Stimulated activated CD4-positive, alpha-beta T cell treated with anti-CD3 and anti-CD28 coated beads, Interleukin-1b, Interleukin-23, amount 100 ng/mL, for 1 hour (primary cell): ENCODE measurements at places on chromosomes 16 and 17.

GRCh38 chr17:28370744-28371103 lies 617 bp upstream of the VTN start:
- DNase-seq = no peak

GRCh38 chr17:42683407-42684034 lies 1.2 kb downstream of the CNTNAP1 start:
- no peak for DNase-seq

DNA sequence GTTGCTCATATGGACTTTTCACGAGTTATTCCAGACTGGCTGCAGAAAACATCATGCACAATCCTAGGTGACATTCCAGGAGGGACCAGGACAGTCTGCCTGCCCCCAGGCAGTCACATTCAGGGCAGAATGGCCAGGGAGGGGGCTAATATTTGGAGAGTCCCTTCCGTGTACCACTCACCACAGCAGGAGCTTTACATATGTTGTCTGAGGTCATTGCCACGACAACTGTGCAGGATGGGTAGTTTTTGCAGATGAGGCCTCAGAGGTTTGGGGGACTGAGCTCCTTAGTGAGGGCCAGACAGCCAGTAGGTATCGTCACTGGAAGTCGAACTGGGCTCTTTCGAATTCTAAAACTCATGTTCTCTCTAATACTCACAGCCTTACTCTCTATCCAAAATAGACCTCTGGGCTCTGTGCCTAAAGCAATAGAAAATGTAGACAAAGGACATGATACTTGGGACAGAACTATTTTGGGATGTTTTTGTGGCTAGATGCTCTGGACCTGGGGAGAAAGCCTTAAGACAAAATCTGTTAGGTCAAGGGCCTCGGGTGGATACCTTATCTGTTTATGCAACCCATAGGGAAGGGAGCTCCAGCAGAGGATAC lies 338.5 kb downstream of the MAF start:
- no peak for DNase-seq

GRCh38 chr17:80072410-80072809 lies 29.0 kb upstream of the GAA start:
- no peak for DNase-seq

- DNase-seq = no peak
Measured at GRCh38 chr17:28953444-28954118, 2.3 kb upstream of the PHF12 start.

- peak; percentile 47 for DNase-seq
Measured at GRCh38 chr17:16363749-16364536, 10.7 kb upstream of the CENPV start.

GRCh38 chr16:79267781-79268180 lies 332.8 kb downstream of the MAF start:
- no peak for DNase-seq

DNA sequence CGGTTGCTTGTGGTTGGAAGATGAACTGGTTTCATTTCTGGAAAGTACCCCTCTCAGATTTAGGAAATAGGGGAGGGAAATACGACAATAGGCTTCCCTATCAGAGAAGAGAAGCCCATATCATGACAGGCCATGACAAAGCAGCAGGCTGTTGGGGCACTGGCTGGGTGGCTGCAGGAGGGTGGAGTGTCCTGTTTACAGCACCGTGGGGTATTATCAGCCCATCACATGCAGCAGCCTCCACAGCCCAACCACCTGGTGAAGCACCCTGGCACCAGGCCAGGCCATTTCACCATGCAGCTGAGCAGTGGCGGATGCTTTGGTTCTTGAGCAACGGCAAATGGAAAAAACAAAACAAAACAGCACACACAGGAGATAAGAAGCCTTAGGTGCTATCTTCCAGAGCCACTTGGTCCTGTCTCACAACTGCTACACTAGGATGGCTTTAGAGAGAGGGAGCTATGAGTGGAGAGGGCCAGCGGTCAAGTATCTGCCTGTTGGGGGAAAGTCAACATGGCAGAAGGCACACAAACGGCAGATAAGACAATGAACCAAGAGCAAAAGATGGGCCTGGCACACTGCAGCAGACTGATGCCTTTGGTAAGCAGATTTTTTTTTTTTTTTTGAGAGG lies 24.2 kb downstream of the FAM117A start:
- DNase-seq = peak; percentile 44

GRCh38 chr17:73847952-73848351 lies 203.7 kb upstream of the SDK2 start:
- no peak for DNase-seq

DNA sequence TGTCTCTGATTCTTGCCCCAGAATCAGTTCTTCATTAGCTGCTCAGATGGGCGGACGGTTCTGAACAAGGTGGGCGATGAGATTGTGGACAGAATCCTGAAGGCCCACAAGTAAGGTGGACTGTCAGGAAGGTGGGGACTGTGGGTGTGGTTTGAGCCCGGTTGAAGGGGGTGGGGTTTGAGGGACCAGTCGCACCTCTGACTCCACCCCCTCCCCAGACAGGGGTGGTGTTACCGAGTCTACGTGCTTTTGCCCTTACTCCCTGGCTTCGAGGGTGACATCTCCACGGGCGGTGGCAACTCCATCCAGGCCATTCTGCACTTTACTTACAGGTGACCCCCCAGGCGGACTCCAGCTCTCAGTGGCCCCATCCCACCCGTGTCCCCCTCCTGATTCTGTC lies 11.3 kb downstream of the PLD2 start:
- DNase-seq = no peak

GRCh38 chr17:82155606-82156005 lies 57.0 kb downstream of the CCDC57 start:
- no peak for DNase-seq

DNA sequence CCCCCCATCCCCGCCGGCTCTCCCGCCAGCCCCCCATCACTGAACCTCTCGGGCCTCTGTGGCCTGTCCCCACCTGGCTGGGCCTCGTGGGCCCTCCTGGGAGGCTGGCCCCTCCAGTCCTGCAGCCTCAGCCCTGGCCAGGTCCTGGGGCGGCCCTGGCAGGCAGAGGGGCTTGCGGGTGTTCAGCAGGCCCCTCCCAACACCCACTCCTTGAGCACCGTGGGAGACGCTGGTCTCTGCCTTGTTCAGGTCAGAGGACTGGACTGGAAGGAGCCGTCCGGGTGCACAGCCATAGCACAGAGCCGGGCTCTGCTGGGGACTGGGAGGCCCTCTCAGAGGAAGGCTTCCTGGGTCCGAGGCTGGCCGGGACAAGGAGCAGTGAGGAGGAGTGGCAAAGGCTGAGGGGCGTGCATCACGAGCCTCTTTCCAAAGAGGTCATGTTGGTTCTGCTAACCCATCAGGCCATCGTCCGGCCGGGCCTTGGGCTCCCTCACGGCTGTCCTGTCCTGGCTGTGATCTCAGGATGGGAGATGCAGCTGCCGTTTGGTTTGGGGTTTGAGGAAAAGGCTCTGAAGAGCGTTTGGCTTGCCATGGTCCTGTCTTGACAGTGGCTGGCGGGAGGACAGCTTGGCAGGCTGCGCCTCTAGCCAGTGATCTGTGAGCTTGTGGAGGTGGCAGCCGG lies 6.3 kb upstream of the PABPN1L start:
- DNase-seq = no peak

- DNase-seq = no peak
Measured at GRCh38 chr17:61294777-61295176, 104.9 kb upstream of the TBX2 start.

DNA sequence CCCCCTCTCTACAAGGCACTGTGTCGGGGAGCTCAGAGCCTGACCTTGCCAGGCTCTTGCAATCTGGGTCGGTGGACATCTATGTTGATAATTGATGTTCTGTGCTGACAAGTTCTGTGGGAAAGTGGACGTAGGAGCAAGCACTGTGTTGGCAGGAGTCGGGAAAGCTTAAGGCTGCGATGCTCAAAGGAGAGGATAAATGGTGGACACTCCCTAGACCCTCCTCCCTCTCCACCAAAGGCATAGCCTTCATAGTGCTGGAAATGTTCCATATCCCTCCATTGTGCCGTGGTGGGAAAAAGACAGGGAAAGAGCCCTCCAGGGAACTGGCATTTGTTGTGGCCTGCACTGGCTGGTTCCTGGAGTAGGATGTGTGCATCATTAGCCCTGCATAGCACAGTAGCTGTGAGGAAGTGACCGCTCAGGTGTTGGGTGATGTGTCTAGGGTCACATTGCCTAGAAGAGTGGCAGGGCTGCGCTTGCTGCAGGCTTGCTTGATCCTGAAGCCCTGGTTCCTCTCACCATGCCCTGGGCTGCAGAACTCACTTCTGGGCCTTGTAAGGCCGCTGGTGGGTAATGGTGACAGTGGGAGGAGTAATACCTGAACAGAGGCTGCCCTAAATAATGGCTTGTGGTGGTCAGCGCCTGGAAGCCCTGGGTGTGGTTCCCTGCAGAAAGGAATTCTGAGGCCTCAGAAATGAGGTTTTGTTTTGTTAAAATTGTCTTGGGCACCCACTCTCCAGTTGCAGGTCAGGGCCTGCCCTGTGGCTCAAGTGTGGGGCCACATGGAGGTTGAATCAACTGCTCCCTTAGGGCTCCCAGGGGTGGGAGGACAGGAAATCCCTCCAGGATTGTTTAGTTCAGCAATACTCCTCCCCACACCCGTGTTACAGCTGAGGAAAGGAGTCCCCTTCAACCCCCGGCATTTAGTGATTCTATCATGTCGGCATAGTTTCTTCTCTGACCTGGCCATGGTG lies 62.6 kb downstream of the KSR1 start:
- no peak for DNase-seq

DNA sequence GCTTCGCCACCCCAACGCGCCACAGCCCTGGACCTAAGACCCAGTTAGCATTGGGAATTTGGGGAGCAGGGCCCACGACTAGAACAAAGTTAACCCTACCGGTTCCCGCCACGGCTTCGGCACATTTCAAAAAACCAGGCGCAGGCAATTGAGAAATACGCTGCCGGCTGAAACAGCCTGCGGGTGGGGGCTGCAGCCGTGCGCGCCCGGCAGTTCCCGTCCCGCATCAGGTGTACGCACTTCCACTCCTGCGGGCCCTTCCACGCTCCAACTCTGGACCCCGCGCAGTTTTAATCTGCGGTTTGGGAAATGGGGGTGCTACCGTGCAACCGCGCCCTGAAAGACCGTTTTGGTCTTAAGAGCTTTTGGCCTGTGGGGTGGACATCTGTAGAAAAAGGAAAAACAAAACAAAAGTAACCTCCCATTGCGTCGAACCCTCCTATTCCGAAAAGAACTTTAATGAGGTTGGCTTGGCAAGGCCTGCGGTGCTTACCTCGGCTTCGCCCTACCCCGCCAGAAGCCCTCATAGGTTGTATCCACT lies 7.1 kb downstream of the IRX5 start:
- DNase-seq = no peak

GRCh38 chr17:52079496-52079895 lies 79.0 kb downstream of the CA10 start:
- no peak for DNase-seq

DNA sequence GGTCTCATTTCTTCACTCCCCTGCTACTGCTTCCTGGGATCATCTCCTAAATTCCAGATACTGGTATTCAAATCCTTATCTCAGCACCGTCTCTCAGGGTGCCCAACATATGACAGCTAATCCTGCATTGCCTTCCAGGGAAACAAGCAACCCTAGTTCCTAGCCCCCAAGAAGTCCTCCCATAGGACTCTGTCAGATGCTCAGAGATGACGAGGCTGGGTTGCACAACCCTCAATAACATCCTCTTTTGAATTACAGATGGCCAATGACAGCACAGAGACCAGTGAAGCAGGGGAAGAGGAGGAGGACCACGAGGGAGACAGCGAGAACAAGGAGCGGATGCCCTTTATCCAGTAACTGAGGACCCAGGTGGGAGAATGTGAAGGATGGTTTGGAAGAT lies 45.0 kb upstream of the CLEC3A start:
- DNase-seq = no peak

- DNase-seq = no peak
Measured at GRCh38 chr17:83012200-83012785, 67.1 kb upstream of the METRNL start.
